8988T (cell line): ENCODE measurements at places on chromosomes 1 and 21.

DNA sequence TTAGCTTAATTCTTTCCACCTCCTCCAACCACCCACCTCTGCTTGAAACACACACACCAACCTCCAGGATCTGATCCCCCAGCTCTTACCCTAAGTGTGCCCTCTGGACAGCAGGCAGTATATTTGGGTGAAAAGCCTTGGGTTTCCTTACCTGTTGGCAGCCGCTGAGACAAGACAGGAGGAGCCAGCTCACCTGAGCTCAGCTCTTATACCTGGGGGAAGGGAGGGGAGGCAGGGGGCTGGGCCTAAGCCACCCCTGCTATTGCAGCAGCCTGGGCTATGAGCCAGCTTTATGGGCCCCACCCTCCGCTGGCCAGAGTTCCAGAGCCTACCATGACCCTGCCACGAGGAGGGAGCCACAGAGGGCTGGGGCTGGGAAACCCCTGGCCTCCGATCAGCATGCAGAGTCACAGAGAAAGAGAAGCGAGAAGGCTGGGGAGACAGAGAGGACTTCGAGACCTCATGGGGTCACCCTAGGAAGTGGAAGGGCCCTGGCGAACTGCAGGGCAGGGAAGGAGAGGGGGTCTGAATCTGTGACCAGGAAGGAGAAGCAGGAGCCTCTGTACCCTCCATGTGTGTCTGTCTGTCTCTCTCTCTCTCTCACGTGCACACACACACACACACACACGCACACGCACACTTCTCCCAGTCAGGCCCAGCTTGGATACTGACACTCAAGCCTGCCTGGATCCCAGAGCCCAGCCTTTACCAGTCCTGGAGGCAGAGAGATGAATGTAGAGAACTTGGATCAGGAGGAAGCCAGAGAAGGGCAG is at the start of gene S100A14:
Gene S100A14, minus strand, starts transcription at position 182 of the 773 bp plus-strand sequence. CDS start 467 bp downstream, outside the sequence.
- no peak for DNase-seq

DNA sequence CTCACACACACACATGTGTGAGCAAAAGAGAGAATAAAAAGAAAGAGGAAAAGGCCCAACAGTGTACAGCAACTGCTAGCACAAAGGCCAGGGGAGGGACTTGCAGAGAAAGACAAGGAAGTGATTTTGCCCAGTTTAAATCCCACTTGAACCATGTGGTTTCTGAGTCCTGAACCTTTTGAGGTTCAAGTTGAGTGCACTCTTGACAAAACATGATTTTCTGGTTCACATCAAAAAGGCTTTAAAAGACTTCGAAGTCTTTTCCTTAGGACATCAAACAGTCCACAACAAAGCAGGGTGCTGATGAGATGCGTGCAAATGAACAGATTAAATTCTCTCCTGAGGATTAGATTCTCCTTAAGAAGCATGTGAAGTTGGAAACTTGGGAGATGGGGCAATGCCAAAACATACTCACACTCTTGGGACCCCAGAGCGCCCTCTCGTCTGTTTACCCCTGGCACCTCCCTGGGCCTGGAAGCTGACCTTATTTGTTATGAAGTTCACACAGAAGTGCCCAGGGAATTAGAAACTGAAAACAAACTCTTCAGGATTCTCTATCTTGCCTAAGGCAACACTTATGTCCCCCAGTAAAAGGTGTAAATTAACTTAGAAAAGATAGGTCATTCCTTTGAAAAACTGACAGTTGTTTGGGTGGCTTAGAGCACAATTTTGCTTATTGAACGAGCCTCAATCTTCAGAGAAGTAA is 31.5 kb downstream of the RNF220 start:
- no peak for DNase-seq

- no peak for DNase-seq
Observed at GRCh38 chr1:217674028-217674729, 43.0 kb downstream of the SPATA17 start.

- no peak for DNase-seq
Observed at GRCh38 chr1:180281490-180281889, 51.4 kb downstream of the LHX4 start.

GRCh38 chr1:197675583-197676208 is 99.6 kb downstream of the DENND1B start:
- no peak for DNase-seq

- no peak for DNase-seq
Observed at GRCh38 chr1:4710592-4711415, 56.4 kb downstream of the AJAP1 start.

GRCh38 chr1:87880764-87881163 is 552.1 kb downstream of the LMO4 start:
- DNase-seq, result no peak

DNA sequence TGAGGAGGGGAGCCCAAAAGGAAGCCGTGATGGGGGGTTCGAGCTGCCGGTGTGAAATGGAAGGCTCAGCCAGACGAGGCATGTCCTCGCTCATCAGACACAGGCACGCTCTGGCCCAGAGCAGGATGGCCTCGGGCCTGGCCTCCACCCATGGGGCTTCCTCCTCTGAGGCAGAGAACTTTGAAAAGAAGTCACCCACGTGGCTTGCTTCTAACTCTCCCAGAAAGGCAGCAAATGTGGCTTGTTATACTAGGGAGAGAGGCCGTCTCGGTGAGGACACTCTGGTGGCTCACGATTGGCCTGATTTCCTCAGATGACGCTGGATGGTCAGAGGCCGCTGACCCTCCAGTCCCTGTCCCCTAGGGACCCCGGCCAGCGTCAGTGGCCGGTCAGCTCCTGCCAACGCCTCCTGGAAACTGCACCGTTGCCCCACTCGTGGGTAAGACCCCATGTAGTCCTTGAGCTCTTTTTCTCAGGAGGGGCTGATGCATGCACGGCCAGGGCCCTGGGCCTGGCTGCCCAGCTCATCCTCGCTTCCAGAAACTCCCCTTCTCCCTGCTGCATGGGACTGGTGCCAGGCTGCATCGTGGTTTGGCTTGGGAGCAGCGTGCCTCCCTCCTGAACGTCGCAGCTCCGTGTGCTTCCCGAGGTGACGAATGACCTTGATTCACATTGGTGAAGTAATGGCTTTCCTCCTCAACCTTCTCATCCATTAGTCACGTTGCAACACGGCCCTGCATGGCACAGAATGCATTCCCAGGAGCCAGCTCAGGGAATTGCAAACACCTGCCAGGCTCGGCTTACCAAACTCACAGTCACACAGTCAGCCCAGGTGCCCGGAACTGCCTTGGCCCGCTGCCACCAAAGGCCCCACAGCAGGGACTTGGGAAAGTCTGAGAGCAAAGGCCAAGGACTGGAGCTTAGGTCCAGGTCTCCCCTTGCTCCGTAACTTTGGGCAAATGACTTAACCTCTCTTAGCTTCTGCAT is 58.8 kb downstream of the TOMM20 start:
- peak; percentile 33 for DNase-seq

- DNase-seq, result no peak
Observed at GRCh38 chr1:56331892-56332567, 247.3 kb downstream of the PLPP3 start.

DNA sequence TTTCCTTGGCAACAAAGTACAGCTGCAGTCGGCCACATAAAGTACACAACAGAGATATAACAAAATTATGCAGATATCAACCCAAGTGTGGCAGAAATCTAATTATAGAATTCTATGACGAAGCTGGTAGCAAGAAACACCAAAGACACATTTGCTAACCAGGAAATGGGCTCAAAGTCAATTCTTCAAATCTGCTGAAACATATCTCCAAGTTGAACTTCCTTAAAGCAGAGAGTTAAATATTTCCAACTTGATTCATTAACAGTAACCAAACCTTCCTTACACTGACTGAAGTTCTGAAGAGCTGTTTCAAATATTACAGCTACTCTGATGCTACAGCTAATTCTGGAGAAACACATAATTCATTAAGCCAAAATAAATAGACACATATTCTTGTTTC is 67.6 kb upstream of the SDC3 start:
- DNase-seq, result no peak

GRCh38 chr1:31690921-31691320 is 12.9 kb downstream of the COL16A1 start:
- DNase-seq, result no peak

- no peak for DNase-seq
Observed at GRCh38 chr1:45123358-45123757, 83.0 kb downstream of the ZSWIM5 start.

DNA sequence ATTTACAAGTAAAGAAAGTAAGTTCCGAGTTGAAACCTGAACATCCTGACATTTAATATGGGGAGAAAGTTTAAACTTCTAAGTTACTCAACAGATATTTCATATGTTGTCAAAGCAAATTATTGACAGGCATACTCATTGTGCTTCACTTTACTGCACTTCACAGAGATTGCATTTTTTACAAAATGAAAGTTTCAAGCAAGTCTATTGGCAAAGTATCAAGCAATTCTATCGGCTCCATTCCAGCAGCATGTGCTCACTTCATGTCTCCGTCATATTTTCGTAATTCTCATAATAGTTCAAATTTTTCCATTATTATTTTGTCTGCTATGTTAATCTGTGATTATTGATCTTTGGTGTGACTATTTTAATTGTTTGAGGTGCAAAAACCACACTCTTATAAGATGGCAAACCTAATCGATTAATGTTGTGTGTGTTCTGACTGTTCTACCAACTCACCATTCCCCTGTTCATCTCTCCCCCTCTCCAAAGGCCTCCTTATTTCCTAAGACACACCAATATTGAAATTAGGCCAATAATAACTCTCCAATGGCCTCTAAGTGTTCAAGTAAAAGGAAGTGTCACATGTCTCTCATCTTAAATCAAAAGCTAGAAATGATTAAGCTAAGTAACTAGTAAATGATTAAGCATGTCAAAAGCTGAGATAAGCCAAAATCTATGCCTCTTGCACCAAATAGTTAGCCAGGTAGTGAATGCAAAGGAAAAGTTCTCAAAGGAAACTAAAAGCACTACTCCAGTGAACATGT is 68.2 kb upstream of the BCL9 start:
- no peak for DNase-seq

DNA sequence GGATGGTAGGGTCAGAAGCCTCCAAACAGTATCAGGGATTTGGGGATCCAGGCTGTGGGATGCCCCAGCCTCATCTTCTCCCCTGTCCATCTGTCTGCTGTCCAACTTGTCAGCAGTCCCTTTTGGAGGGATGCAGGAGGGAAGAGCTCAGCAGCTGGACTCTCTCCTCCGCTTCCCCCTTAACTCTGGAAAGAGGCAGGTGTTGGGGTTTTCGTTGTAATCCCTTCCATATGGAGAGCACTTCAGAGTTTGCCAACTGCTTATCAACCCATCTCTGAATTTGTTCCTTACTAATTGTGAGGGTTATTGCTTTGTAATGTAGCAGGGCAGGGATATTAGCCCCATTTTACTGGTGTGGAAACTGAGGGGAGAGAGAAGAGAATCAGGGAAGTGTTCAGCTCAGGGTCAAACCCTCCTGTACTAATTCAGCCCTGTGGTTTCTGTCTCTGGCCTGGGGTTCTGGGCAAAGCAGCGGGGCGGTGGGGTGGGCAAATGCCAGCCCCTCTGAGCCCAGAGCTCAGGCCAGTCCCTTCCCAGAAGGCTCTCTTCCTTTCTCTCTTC is 3.2 kb downstream of the CITED4 start:
- no peak for DNase-seq

GRCh38 chr1:243580072-243580471 is 270.0 kb downstream of the AKT3 start:
- no peak for DNase-seq

DNA sequence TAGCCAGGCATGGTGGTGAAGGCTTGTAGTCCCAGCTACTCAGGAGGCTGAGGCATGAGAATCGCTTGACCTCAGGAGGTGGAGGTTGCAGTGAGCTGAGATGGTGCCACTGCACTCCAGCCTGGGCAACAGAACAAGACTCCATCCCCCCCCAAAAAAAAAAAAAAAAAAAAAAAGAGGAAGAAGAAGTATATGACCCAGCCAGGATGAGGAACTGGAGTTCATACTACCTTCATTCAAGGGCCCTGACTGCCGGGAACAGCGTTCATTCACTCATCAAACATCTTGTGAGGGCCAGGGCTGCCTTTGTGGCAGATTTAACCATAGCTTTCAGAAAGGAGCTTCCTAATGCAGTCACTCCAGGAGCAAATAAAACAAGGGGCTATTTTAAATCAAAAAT is 127.6 kb downstream of the MRPS6 start:
- DNase-seq, result no peak

GRCh38 chr1:4275083-4275482 is 375.0 kb upstream of the C1orf174 start:
- DNase-seq, result no peak

DNA sequence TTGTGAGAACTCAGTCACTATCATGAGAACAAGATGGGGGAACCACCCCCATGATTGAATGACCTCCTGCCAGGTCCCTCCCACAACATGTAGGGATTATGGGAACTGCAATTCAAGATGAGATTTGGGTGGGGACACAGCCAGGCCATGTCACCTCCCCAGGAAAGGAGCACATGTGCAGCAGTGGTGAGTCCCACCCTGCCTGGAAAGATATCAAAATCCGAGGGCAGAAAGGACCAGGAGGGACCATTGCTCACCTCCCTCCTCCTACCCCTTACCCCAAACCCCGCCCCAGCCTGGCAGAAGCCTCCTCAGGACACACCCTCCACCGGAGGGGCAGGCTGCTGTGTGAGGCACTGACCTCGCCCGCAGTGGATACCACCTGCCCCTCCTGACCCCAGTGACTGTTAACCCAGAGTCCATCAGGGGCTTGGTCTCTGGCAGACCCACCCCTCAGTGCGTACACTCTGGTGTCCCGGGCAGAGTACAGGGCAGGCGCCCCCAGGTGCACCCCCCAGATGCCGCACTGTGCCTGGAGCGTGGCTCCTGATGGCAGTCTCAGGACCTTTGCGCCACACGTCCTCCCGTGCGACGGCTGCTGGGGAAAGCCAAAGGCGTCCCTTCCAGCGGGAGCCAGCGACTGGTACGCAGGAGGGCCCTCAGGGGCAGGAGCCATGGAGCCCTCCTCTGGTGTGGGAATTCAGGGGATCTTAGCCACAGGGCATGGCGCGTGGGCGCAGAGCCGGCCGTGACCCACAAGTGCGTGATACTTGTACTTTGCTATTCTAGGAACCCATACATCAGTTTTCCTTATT is 20.9 kb downstream of the PDXK start:
- DNase-seq, result no peak

DNA sequence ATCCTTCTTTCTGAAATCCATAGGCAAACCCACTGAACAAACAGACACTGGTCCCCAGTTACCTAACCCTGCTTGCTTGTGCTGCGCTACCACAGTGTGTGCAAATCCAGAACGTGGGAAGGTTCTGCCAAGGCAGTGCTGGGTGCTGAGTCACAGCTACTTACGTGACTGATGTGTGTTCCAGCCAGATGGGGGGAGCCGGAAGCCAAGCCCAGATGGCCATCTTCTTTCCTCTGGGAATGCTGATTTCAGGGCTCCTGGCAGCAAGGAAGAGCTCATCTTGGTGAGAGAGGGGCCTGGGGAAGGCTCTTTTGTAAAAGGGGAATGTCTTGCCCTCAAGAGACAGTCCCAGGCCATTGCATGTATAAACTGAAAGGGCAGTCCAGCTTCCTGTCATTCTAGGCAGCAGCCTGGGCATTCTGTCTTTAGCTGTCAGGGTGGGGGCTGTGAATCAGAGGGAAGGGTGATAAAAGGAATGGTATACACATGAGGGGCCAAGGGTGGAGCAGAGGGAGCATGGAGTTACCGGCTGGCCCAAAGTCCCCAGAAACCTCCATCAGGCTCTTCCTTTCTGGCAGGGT is 54.1 kb downstream of the CD46 start:
- no peak for DNase-seq
